ENCODE measurements at places on chromosomes 1 and 21.

GRCh38 chr1:5142389-5142788 lies 488.0 kb downstream of the AJAP1 start:
- DNase-seq = no peak

DNA sequence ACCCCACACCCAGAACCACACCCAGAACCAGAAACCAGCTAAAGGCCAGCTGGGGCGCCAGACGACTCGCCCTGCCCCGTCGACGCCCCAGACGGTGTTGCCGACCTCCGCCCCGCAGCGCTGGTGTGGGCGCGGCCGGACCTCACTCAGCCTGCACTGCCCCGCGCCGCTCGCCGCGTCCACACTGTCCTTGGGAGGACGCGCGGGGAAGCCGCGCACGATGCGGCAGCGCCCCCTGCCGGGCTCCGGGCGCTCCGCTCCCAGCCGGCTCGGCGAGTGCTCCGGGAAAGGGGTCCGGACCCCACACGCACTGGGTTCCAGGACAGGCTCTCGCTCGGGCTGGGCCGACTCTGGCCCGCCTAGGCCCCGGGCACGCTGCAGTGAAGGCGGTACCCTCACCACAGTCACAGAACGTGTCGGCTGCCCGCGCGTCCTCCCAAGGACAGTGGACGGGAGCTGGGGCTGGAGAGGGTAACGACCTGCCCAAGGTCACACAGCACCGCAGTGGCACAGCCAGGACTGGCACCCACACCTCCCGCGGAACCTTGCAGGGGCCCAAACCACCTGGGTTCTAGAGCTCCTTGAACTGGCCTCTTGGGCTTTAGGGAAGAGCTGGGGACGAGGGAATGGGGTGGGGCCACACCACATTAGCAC lies 90.2 kb downstream of the DMRTA2 start:
- no peak for DNase-seq

- DNase-seq = no peak
Measured at GRCh38 chr1:208213786-208214185, 30.4 kb downstream of the PLXNA2 start.

GRCh38 chr1:150789396-150789795 lies 18.7 kb downstream of the CTSK start:
- DNase-seq = no peak

DNA sequence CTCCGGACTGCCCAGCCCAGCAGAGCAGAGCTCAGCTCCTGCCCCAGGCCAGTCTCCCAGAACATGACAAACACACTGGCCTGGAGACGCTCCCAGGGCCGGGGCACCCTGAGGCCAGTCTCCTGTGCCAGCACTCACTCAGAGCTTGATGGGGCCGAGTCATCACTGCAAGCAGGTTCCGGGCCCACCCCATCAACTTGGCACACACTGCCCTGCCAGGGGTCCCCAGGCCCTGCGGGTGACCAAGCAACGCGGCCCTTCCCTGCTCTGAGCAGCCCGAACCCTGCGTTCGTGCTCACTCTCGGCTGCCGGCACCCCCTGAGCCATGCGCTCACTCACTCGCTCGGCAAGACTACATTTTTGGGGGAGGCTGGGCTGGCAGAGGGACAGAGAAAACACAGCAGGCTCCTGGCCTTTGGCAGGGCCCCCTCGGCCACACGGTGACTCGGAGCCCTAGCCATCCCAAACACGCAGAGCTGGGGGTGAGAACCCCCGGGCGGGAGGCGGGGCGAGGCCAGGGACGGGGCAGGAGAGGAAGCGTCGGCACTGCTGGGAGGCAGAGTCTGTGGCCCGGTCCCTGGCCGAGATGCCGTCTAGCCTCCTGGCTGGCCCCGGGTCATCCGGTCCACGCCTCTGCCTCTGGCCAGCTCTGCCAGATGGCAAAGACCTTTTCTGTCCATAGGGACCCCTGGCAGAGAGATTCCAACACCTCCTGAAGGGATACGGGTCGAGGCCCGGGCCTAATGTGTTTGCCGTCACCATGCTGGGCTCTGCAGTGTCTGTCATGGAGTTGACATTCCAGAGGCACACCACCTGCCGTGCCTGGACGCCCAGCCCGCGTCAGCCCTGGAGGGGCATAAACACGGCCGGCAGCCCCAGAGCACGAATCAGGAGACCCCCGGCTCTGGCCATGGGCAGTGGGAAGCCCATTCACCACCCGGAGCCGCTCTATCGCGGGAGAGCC lies 68.0 kb downstream of the MEGF6 start:
- no peak for DNase-seq

DNA sequence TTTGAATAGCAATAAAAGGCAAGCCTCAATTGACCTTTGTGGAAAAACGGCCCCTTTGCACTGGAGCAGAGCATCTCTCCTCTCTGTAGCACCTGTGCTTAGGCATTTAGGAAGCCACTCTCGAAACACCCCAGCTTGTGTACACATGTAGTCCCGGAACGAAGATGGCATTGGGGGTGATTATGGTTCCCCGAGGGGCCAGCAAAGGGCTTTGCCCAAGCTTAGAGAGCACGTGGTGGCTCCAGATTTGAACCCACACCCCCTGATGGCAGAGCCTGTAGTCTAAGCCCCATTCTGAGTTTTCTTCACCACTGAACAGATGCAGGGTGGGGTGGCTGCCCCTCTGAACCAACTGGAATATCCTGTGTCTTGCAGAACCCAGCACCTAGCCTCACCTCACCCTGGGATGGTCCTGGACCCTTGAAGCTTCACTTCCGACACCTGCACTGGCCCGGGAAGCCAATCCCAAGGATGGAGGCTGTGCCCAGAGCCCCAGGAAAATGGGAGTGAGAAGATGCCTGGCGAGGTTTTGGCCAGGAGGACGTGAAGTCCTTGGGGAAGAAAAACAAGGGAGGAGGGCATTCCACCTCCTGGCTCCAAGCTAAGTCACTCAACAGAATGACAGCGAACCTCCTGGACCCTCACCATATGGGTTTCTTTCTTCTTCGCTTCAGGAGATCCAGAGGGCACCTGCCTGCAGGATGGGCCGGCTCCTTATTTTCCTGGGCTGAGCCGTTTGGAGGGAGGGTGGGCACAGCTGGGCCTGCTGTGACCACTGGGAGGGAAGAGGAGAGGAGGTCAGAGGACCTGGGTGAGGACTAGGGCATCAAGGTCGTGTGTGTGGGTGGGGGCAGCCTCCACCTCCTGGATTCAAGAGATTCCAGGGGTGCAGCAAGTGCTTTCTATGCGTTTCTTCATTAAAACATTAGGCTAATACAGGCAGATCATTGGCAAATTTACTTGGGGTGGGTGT lies 37.7 kb downstream of the IGFN1 start:
- no peak for DNase-seq

GRCh38 chr21:45091550-45092322 lies 17.4 kb downstream of the ADARB1 start:
- DNase-seq = no peak

DNA sequence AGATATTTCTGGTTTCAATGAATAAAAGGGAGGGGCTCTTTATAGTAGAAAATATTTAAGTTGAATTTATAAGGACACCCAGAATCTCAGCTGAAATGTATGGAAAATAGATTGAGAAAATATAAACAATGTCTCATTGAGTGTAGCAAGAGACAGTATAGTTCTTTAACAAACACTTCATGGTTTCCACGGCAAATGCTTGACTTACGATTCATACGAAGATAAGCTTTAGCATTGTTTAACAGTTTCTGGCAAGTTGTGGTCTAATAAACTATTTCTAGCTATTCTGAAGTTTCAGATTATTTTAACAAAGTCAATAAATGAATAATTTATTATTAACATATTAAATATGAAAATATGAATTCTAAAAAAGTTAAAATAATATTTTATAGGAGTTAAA lies 1419.4 kb downstream of the KCNT2 start:
- no peak for DNase-seq

DNA sequence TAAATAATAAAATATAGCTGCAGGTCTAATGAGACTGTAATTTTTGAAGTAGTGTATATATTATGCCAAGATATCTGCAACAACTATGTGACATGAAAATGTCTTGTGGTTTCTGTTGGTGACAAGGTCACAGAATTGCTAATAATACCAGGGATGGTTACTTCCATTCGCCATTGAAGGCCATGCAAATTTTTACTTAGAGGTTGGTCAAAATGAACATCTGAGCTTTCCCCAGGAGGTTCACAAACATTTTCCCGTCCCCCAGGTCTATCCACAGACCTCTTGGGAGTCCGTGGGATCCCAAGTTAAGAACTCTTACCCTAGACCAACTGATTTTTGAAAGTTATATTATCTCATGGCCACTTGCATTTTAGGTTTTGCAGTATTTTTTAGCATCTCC lies 62.7 kb downstream of the BCL9 start:
- DNase-seq = no peak

- no peak for DNase-seq
Measured at GRCh38 chr1:152953761-152954160, 6.8 kb downstream of the SPRR5 start.

GRCh38 chr1:18997508-18997907 lies 41.0 kb upstream of the IFFO2 start:
- DNase-seq = no peak

GRCh38 chr1:55868026-55868425 lies 652.9 kb upstream of the USP24 start:
- DNase-seq = no peak

DNA sequence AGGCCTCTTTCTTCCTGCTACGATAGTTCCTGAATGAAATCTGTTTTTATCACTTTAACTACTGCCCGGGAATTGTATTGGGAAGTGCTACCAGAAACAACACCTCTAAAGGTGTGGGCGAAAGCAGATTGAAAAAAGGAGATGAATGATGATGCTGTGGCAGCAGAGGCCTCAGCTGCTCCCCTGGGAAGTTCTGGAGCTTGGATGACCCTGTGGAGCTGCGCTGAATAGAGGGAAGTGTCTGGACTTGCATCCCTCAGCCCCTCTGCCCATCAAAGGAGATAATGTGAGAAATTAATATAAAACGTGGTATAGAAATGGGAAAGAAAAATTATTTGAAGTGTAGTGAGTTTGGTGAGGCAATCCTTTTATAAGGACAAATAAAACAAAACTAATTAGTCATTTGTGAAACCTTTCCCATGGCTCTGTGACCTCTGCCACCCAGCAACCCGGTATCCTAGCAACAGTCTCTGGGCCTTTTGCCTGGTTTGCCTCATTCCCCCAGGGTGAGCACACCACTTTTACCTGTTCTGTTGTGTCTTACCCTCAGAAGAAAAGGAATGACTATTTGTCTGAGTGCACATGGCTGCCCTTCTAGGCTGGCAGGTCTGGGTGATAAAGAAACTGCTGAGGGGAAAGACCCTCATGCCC lies 21.3 kb downstream of the OVAAL start:
- no peak for DNase-seq

- no peak for DNase-seq
Measured at GRCh38 chr1:221166559-221167318, 287.5 kb downstream of the HLX start.

- no peak for DNase-seq
Measured at GRCh38 chr1:107449326-107449725, 308.5 kb downstream of the NTNG1 start.

GRCh38 chr1:12168451-12169160 lies 1.8 kb downstream of the TNFRSF1B start:
- DNase-seq = no peak

- DNase-seq = no peak
Measured at GRCh38 chr1:39080269-39080826, 54.2 kb downstream of the NDUFS5 start.

- DNase-seq = no peak
Measured at GRCh38 chr1:23062271-23062670, 43.0 kb downstream of the KDM1A start.

DNA sequence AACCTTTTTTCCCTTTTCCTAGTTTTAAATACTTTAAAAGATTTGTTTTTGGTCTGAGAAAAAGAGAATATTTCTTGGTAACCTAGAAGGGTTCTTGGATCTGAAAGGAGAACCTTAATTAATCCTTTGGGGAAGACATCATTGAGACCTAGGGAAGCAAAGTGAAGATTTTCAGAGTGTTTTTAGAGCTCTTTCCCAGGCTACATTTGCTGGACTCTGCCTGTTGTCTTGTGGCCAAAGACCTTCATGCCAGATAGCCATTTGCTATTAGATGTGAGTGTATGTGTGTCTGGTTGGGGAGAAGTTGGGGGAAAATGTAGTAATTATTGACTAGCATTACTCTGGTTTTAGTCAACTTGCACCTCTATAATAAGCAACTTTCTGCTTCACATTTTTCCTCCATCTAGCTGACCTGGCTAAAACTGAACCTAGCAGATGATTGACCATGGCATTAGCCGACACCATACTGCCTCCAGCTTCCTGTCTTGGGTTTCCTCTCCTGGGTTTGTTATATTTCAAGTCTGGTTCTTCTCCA lies 239.1 kb downstream of the USP25 start:
- DNase-seq = no peak

DNA sequence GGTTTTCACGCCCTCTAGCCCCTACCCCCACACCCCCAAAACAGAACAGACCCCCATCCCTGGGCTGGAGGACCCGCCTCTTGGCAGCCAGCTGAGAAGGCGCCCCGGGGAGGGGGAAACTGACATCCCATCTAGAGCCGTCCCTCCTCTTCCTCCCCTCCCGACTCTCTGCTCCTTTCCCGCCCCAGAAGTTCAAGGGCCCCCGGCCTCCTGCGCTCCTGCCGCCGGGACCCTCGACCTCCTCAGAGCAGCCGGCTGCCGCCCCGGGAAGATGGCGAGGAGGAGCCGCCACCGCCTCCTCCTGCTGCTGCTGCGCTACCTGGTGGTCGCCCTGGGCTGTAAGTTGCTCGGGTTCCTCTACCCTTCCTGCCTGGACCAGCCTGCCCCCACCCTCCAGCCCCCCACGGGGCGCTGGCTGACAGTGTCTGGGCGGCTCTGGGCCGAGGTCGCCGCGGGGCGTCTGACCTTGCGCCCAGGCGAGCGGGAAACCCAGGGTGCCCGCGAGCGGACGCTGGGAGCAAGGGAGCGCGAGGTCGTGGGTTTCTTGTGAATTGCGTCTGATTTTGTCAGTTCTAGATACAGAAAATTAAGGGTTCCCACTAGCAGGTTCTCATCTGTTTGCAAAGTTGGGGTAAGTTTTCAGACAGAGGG lies 618 bp downstream of the JAM2 start:
- no peak for DNase-seq

- no peak for DNase-seq
Measured at GRCh38 chr1:207243442-207244408, 77.8 kb upstream of the CD55 start.

DNA sequence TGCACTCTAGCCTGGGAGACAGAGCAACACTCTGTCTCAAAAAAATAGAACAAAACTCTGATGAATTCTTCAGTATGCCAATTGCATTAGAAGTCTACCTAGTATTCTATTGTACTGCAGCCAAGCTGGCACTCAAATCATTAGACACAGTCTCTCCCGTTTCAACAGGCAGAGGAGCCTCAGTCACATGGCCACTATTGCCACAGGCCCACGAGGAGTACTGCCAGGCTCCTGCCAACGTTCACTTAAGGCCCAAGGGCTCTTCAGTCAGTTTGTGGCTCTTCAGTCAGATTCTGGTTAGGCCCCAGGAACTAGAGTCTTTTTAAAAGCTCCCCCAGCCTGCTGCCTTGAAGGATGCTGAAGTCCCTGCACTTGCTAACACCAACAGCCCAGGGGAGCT lies 73.4 kb downstream of the SH3BGR start:
- DNase-seq = no peak

All from stimulated activated CD8-positive, alpha-beta memory T cell treated with anti-CD3 and anti-CD28 coated beads, Interleukin-7, amount 100 ng/mL, for 24 hours (primary cell).